ENCODE measurements at places on chromosomes 3 and 15.

DNA sequence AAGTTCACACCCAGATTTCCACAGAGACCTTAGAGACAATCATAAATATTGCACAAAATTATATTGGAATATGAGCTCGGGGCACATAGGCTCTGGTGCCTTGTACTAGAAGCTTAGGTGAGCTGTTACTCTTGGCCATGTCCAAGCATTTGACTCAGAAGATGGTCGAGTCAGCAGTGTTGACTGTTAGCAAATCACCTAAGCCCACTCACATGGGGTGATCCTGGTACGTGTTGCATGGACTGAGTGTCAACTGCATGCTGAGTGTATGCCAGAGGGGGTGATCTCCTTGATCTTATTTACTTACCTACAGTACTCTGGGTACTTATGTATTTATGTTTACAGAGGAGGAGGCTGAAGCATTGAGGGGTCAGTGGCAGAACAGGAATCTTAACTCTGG, 14.0 kb downstream of the SMAD3 start:
- DNase-seq, result no peak

DNA sequence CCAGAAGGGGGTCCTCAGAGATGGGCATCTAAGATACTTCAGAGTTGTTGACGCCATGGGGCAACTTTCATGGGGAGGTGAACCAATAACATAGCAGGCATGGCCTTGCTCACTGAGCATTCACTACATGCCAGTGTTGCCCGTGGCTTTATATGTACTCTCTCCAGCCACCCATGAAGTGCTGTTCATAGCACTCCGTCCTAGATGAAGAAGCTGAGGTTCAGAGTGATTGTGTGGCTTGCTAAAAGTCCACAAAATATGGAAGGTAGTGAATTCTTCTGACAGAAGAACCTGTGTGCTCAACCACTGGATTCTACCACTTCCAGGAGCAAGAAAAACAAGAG, 9.8 kb upstream of the SEMA4B start:
- DNase-seq, result no peak

DNA sequence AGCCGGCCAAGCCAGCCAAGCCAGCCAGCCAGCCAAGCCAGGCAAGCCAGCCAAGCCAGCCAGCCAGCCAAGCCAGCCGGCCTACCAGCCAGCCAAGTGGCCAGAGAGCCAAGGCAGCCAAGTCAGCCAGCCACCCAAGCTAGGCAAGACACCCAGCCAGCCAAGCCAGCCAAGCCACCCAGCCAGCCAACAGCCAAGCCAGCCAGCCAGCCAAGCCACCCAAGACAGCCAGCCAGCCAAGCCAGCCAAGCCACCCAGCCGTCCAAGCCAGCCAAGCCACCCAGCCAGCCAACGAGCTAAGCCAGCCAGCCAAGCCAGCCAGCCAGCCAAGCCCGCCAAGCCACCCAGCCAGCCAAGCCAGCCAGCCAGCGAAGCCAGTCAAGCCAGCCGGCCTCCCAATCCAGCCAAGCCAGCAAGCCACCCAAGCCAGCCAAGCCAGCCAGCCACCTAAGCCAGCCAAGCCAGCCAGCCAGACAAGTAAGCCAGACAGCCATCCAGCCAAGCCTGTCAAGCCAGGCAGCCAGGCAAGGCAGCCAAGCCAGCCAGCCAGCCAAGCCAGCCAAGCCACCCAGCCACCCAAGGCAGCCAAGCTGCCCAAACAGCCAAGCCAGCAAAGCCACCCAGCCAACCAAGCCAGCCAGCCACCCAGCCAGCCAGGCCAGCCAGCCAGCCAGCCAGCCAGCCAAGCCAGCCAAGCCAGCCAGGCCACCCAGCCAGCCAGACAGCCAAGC, 200.5 kb downstream of the GOLGA6L6 start:
- no peak for DNase-seq

DNA sequence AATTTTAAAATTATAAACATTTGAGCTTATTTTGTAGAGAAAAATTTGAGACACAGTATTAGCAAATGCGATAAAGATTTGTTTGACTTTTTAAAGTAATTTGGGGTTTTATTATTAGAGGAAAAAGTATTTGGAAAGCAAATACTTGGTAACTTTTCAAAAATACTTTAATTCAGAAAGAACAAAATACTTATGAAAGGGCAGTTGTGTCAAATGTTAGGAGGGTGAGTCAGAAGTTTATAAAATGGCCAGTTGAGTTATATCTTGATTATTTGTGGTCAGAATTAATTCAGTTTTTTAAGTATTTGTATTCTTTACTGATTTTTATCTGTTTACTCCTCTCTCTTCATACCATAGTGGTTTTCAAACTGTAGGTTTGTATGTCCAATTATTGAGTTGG, 12.1 kb downstream of the LACTB start:
- DNase-seq, result no peak

GRCh38 chr3:141392416-141392815, 24.1 kb downstream of the ZBTB38 start:
- no peak for DNase-seq

GRCh38 chr3:123773681-123774431, 110.3 kb downstream of the MYLK start:
- no peak for DNase-seq

- DNase-seq, result no peak
Measured at GRCh38 chr3:24129549-24129948, 184.5 kb downstream of the NR1D2 start.

DNA sequence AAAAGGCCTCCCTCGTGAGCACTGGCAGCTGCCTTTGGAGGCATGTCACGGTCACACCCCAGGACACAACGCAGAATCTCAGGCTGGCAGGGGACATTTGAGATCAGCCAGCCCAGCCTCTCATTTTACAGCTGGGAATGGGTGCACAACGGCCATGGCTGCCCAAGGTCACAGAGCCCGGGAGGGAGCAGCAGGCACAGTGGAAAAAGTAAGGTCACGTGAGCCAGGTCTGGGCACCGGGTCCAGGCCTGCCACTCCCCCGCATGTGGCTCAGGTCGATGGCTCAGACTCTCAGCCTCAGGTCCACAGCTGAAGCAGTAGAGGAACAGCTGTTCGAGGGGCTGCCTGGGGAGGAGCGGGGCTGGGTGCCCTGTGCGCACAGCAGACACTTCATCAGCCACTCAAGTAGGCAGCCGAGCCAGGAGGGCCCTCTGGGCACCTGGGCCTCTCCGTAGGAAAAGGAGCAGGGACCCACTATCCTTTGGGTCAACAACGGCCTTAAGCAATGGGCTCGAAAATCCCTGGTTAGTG, 260.6 kb downstream of the GOLGA6L6 start:
- no peak for DNase-seq

GRCh38 chr15:39406485-39406884, 174.4 kb upstream of the THBS1 start:
- no peak for DNase-seq

- no peak for DNase-seq
Measured at GRCh38 chr3:129226374-129226773, 23.0 kb upstream of the COPG1 start.

GRCh38 chr3:24087469-24087868, 142.4 kb downstream of the NR1D2 start:
- no peak for DNase-seq

DNA sequence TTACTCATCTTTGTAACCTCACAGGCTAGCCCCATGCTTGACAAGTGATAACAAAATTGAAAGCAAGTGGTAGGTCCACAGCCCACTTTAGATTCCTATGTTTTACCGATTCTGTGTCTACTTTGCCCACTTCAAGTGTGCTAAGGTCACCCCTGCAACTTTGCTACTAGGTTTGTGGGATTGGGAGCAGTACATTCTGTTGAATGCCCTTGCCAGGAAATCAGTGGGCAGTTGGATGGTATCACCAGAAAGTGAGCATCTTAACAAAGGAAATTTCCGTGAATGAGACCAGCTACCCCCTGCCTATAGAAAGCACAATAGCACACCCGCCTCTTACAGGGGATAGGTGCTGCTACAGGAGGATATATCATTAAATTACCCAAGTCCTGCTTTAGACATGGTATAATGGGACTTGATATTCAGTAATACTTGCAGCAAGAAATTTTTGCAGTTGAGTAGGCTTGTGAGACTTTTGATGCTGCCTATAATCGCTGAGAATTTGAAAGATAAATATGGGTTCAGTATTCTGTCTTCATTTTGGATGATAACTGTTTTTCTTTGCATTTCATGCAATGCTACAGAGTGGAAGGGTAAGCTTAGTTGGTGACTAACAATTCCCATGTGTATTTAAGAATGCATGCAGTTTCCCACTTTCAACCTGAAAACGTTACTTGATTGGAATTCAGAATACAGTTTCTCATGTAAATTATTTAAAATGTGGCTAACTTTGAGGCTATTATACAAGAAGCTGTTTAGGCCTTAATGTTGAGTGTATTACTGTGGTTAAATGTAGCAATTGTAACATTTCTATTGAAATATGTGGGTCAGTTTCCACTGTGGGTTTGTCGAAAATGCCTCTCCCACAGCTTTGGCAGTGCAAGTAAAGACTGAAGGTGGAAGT, 9.5 kb downstream of the EBLN2 start:
- no peak for DNase-seq

GRCh38 chr15:96125721-96126415, 204.6 kb upstream of the NR2F2 start:
- DNase-seq, result no peak

- DNase-seq, result no peak
Measured at GRCh38 chr3:126104742-126105605, 21.1 kb upstream of the SLC41A3 start.

DNA sequence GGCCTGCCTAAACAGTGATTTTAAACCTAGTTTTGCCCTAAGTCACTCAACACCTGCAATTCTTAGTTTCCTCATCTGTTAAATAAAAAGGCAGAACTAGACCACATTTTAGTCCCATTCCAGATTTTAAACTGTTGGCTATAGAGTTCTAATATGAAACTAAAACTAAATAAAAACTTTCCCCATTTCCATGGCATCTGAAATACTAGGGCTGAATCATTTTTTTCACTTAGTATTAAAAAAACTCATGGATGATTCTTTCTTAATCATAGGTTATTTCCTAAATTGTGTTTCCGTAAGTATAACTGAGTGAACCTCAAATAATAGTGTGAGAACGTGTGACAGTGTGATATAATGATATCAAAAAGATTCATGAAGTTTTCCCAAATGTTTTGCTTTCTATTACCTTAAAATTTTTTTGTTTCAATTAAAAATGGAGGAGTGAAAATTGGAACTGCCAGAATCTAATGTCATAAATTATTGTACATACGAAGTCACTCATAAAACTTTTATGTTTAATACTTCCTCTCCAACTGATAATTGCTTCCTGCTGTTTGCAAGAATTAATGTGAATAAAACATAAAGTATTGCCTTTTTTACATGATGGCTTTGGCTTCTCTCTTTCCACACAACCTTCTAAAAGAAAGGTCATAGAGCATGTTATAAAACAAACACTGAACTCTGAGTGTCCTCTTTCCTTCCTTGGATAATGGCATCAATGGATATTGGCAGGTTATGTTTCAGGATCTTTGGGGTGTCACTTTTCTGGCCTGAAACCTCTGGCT, 315.1 kb upstream of the MME start:
- no peak for DNase-seq

DNA sequence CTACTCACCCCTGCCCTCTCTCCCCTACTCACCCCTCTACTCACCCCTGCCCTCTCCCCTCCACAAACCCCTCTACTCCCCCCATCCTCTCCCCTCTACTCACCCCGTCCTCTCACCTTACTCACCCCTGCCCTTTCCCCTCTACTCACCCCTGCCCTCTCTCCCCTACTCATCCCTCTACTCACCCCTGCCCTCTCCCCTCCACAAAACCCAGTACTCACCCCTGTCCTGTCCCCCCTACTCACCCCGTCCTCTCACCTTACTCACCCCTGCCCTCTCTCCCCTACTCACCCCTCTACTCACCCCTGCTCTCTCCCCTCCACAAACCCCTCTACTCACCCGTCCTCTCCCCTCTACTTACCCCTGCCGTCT, 14.2 kb downstream of the BFSP2 start:
- no peak for DNase-seq

GRCh38 chr3:52730681-52731080, 24.8 kb downstream of the SPCS1 start:
- DNase-seq, result no peak

DNA sequence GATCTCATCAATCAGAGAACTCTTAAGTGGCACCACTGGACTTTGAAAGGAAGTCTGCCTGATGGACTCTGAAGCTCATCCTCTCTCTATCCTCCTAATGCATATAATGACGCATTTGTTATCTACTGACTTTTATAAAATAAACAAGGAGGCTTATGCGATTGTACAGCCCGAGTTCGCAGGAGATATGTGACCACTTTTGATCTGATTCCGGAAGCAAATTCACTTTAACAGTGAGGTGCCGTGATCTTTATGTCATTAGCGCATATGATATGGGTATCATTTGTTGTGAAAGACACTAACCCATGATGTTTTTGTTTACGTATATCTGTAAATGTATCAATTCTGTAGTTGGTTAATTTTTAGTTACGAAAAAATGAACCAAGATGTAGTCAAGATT, 427 bp upstream of the RNF111 start:
- DNase-seq, result no peak

DNA sequence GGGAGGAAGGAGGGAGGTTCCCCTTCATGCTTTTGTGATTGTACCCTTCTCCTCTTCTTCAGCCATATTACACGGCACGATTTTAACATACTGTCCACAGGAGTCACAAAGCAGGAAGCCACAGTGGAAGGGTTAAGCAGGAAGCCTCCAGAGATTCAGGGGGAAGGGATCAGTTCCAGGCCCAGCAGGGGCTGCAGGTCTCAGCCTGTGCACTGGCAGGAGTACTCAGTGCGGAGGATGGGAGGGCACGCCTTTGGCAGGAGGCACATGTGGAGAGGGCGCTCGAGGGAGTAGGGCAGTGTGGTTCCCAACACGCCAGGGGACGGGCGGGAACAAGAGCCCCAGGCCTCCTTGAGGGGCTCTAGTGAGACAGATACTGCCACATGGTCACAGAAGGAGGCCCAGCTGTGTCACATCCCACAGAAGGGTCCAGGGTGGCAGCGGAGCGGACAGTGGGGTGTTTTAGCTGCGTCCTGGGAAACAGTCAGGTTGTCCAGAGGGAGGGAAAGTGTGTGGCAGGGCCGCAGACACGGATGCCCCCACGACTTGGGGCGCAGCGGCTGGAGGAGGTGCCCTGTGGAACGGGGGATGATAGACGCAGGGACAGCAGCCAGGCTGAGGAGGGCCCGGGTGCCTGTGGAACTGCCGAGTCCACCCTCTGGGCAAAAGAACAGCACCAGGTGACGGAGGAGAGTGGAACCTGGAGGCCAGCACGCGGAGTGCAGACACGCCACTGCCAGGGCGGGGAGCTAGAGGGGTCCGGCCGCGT, 77.5 kb downstream of the CHSY1 start:
- DNase-seq, result no peak

- no peak for DNase-seq
Measured at GRCh38 chr3:108297647-108298046, 1.3 kb downstream of the HHLA2 start.

DNA sequence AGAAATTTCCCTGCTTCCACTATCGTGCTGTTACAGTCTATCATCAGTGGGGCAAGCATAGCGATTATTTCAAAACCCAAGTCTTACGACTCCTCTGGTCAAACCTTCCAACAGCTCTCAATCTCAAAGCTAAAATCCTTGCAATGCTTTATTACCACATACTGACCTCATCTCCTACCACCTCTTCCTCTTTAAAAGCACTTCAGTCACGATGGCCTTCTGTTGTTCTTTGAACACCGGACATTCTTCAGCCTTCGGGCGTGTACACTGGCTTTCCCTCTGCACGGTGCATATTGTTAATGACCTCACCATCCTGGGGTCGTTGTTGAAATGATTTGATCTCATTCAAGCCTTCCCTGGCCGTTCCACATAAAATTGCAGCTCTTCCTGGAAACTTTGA, 31.1 kb downstream of the MAGEL2 start:
- no peak for DNase-seq

Measured in activated CD8-positive, alpha-beta memory T cell treated with anti-CD3 and anti-CD28 coated beads for 48 hours (primary cell).